Panc1 (cell line): ENCODE measurements at places on chromosomes 7 and 10. TPM values are rescaled to one million over a fixed set of nuclear protein-coding genes. Genes with fewer than 3 reads are reported as not detected.
A peak's percentile ranks its signal among the peaks of the same experiment; 100 is the strongest.

DNA sequence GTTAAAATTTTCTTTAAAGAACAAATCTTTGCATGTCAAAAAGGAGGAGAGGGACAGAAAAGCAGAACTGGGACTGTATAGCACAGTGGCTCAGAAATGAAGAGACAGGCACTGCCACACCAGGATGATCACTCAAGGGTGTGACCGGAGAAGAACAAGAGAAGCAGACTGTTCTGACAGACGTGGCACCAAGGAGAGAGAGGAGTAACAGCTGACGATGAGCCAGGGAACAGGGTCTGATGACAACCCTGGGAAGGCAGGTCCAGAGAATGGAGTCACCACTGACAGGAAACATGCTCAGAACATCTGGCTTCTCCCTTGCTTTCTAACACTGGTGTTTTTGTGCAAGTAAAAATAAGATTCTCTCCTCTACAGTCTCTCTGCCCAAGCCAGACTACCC is 14.6 kb upstream of the VAX1 start:
- H3K4me3 ChIP-seq, result no peak overlapping the region
- H3K36me3 ChIP-seq, result no peaks in the 10 kb centered on the region
- DNase-seq, result no peak
- no peak overlapping the region for H3K27ac ChIP-seq

The KLF14 gene
- total RNA-seq, result 0.39 TPM

GRCh38 chr10:17073725-17074540 is 55.7 kb downstream of the CUBN start:
- peak overlapping the region; percentile 72 for H3K27ac ChIP-seq
- no peak overlapping the region for H3K4me3 ChIP-seq
- peaks cover 4% of the 10 kb centered on the region; the same call in 1 of the 2 replicates for H3K4me1 ChIP-seq
- no peak for DNase-seq
- H3K36me3 ChIP-seq, result no peaks in the 10 kb centered on the region

- no peaks in the 10 kb centered on the region for H3K36me3 ChIP-seq
- DNase-seq, result no peak
- no peaks in the 10 kb centered on the region for H3K27me3 ChIP-seq
- no peaks in the 10 kb centered on the region for H3K4me1 ChIP-seq
- H3K27ac ChIP-seq, result no peak overlapping the region
- H3K4me3 ChIP-seq, result no peak overlapping the region
Measured at GRCh38 chr7:122454776-122455507, 150.4 kb upstream of the FEZF1 start.

The SRRM3 gene
- total RNA-seq, result 8.5 TPM

DNA sequence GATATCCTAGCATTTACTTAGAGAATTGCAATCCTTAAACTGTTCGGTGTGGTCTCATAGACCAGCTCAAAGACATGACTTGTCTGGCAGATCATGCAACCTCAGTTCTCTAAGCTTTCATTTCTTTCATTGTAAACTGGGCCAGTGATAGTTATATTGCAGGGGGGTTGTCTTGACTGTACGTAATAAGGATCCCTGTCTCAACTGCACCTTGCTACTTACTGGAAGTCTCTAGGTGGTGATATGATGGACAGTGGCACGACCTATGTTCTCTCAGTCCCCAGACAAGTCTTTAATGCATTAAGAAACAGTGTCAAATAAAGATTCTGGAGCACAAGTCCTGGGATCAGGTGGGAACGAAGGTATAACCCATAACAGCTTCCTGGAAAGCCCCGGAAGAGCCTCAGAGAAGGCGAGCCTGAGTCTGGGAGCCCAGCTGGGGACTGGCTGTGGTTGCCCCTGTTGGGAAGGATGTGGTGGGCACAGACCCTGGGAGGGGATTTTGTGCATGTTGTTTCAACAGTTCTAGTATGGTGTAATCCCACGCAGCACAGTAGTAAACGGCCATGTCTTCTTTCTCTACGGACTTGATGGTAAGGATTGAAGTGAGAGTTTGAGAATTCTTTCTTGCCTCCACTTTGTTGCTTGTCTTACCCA is 26.0 kb upstream of the TARP start:
- H3K4me3 ChIP-seq, result no peak overlapping the region
- H3K36me3 ChIP-seq, result no peaks in the 10 kb centered on the region
- no peak for DNase-seq
- peaks cover 5% of the 10 kb centered on the region; the same call in 1 of the 2 replicates for H3K27me3 ChIP-seq

The SKIDA1 gene
- 9.3 TPM for total RNA-seq

GRCh38 chr7:77866786-77867536 is 68.4 kb downstream of the PHTF2 start:
- no peaks in the 10 kb centered on the region for H3K27me3 ChIP-seq
- H3K4me3 ChIP-seq, result no peak overlapping the region
- peak; percentile 66 for DNase-seq
- H3K36me3 ChIP-seq, result no peaks in the 10 kb centered on the region

GRCh38 chr7:22812353-22812752 is 10.3 kb downstream of the TOMM7 start:
- H3K27ac ChIP-seq, result no peak overlapping the region
- DNase-seq, result no peak
- H3K36me3 ChIP-seq, result peaks cover 16% of the 10 kb centered on the region
- H3K4me3 ChIP-seq, result no peak overlapping the region
- H3K4me1 ChIP-seq, result no peaks in the 10 kb centered on the region

DNA sequence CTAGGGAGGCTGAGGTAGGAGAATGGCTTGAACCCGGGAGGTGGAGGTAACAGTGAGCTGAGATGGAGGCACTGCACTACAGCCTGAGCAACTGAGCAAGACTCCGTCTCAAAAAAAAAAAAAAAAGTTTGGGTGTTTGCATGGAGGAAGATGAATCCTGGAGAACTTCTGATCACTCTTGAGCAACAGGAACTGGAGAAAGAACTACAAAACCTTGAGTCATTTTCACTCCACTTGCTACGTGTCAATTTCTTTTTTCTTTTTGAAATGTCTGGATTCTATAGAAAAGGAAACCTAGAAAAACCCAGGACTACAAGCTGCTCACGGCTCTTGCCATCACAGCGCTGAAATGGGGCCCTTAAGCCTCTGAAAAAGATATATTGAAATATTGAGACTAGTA is 189.6 kb upstream of the NRP1 start:
- no peak overlapping the region for H3K4me3 ChIP-seq
- H3K27ac ChIP-seq, result no peak overlapping the region
- H3K4me1 ChIP-seq, result 0 out of 2 replicates have a peak, but pooled peaks cover 3% of the 10 kb centered on the region
- DNase-seq, result no peak
- H3K27me3 ChIP-seq, result no peaks in the 10 kb centered on the region
- no peaks in the 10 kb centered on the region for H3K36me3 ChIP-seq

- H3K27ac ChIP-seq, result no peak overlapping the region
- no peak for DNase-seq
- H3K4me3 ChIP-seq, result no peak overlapping the region
- no peaks in the 10 kb centered on the region for H3K4me1 ChIP-seq
- no peaks in the 10 kb centered on the region for H3K36me3 ChIP-seq
Measured at GRCh38 chr7:155560982-155561686, 14.8 kb upstream of the CNPY1 start.

DNA sequence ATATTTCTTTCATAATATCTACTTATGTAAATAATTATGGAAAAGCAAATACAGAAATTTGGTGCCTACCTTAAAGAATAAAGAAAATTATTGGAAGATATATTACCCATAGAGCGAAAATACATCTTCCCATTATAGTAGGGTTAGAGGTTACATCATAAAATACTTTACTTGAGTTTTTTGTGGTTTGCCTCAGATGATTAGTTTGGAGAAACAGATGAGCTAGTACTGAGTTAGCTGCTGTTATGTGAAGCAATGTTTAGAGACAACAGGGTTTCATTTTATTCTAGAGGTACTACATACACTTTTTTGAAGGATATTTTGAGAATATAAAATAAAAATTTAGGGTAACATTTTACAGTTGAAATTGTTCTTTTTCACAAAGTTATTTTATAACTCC is 2.9 kb upstream of the MLLT10 start:
- no peaks in the 10 kb centered on the region for H3K27me3 ChIP-seq
- H3K27ac ChIP-seq, result peak overlapping the region; percentile 98; the same call in 1 of the 2 replicates
- H3K4me3 ChIP-seq, result no peak overlapping the region

- no peak overlapping the region for H3K4me3 ChIP-seq
- H3K27me3 ChIP-seq, result no peaks in the 10 kb centered on the region
- no peak for DNase-seq
- peaks cover 19% of the 10 kb centered on the region for H3K4me1 ChIP-seq
- peak overlapping the region; percentile 76 for H3K27ac ChIP-seq
- no peaks in the 10 kb centered on the region for H3K36me3 ChIP-seq
Measured at GRCh38 chr7:142557971-142558582, 191.2 kb upstream of the PRSS1 start.

DNA sequence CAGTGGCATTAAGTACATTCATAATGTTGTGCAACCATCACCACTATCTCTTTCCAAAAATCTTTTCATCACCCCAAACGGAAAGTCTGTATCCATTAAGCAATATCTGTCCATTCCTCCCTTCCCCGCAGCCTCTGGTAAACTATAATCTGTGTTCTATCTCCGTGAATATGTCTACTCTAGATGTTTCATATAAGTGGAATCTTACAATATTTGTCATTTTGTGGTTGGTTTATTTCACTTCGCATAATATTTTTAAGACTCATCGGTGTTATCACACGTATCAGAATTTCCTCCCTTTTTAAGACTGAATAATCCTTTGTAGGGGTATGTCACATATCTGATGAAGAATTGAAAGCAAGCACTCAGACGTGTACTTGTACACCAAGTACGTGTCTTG is 86.0 kb upstream of the FGFR2 start:
- H3K27ac ChIP-seq, result no peak overlapping the region
- peaks cover 9% of the 10 kb centered on the region for H3K27me3 ChIP-seq
- DNase-seq, result no peak
- H3K36me3 ChIP-seq, result no peaks in the 10 kb centered on the region

The AS3MT gene
- total RNA-seq, result 4.0 TPM
